ELF-1 (cell line): ENCODE measurements at places on chromosomes 7 and 10.

- DNase-seq: no peak
Observed at GRCh38 chr7:119578116-119578515, 694.9 kb upstream of the KCND2 start.

DNA sequence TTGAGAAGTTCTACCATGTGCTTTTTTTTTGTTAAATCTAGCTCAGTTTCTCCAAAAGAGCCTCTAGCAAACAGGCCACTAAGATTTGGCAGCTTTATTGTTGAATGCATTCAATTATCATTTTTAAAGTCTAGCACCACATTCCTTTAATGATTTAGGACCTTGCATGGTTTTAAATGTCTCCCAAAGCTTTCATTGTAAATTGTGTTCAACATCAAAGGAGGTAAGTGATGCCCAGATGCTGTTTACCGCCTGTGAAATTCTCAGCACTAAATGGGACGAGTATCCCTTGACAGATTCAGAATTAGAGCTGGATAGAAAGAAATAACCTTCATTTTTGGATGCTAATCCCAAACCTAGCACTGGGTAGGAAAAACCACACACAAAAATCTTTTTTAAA lies 112.1 kb upstream of the FAM204A start:
- DNase-seq: no peak

DNA sequence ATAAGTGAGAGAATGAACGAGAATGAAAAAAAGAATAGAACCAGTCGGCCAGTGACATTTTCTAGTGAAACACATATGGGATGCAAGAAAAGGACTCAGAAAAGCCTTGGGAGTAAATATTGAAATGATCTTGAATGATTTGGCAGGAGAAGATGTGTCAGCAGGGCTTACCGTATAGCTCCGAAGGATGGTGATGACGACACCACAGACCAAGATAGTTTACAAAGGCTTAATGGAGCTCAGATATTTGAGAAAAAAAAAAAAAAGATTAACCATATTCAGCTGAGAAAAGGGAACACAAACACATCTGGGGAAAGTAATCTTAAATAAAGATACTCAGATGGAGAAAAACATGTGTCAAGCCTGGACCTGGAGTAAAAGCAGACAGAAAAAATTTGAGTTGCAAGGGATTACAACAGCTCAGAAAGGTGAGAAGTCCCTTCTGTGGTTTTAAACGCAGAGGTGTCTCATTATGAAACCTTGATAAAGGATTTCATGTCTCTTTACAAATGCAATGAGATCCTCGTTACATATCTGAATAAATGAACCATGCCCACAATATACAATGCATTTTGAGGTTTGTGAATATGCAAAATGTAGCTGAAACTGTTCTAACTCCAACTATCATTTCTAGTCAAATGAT lies 36.0 kb downstream of the DNAJB9 start:
- DNase-seq: no peak

DNA sequence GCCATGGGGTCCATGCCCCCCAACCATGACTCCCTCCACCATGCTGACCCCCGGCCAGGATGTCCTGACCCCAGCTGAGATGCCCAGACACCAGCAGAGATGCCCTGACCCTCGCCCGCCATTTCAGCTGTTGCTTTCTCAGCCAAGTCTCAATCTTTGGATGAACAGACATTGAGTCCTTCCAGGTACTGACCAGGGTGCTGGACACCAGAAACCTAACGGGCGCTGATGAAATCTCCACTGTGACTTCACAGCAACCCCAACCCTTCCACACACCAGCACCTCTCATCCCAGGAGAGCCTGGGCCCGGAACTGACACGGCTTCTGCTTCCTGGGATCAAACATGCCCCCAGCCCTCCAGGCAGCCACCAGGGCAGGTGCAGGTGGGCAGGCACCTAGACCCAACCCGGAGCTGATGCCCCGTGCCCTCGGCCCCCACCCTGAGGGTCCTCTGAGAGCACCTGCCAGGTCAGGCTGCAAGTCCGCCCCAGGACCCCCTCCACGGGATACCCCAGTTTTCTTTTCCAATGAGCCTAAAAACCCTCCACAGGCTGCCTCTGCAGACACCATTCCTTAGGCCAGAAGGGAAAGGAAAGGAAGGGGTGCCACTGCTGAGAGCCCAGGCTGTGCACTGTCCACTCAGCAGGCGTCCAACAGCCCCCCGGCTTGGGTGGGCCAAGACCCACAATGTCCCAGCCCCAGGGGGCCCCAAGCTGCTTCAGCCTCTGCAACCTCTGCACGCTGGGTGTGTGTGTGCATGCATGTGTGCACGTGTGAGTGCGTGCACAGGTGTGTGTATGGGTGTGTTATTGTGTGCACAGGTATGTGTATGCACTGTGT lies 43.4 kb upstream of the PDGFA start:
- no peak for DNase-seq

DNA sequence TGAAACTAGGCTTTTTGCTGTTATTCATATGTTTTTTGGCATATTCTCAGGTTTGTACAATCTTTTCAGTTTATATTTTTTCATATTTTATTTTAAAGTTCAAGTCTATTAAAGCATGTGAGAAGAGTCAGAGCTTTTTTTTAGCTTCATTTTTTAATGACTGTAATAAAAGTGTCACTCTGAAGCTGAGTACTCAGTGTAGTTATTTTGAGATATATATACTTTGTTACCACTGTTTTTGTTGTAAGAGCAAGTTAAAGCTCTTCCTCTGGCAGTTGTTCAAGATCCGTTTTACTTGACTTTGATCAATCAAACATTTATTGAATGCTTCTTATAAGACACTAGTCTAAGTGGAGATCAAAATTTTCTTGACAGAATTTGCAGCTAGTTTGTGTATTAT lies 37.5 kb downstream of the CASD1 start:
- no peak for DNase-seq

GRCh38 chr10:104038958-104039752 lies 46.5 kb downstream of the COL17A1 start:
- no peak for DNase-seq

GRCh38 chr10:76138286-76138685 lies 706.9 kb downstream of the LRMDA start:
- DNase-seq: no peak

DNA sequence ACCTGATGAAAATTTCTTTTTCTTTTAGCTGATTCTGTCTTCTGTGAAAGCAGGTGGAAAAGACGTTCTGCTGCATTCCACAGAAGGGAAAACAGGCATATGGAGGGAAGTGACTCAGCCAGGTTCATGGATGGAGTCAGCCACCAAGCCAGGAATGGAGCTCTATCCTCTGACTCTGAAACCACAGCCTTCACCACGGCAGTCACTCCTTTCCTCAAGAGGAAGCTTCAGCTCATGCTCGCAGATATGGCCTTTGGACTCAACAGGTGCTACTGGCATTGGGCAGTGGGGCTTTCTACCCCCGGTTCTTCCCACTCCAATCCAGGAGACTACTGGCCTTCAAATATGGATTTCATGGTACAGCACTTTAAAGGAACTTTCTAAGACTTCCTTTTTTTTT lies 11.5 kb upstream of the PLAU start:
- DNase-seq: no peak

GRCh38 chr10:16274911-16275310 lies 161.9 kb upstream of the PTER start:
- no peak for DNase-seq

GRCh38 chr10:133529576-133529946 lies 2.4 kb downstream of the CYP2E1 start:
- DNase-seq: no peak

- peak; percentile 71 for DNase-seq
Observed at GRCh38 chr10:5888843-5889623, 660 bp downstream of the ANKRD16 start.

DNA sequence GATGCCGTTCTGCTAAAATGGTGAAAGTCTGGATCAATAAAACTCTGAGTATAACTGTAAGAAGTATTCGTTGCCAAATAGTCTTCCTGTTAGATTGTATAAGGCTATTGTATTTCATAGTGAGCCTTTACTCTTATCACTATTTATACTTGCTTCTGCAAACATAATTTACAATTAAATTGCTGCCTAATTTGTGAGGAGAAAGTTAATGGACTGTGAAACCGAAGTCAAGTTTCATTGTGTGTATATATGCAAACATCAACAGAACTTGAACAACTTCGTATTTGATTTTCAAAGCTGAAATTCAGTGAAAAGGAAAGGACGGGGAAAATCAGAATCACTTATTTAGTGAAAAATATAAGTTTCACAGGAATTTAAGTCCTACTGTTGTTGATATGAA lies 135.9 kb upstream of the CCDC6 start:
- no peak for DNase-seq
